Right forelimb (tissue), 1 donor: ENCODE measurements at places on chromosomes 5 and 9.

GRCh38 chr5:116536316-116537083 lies 38.1 kb downstream of the SEMA6A start:
- DNase-seq, result no peak

GRCh38 chr5:91042936-91043255 lies 340.2 kb downstream of the ARRDC3 start:
- DNase-seq, result no peak

- no peak for DNase-seq
Observed at GRCh38 chr5:142133330-142134206, 25.0 kb downstream of the NDFIP1 start.

DNA sequence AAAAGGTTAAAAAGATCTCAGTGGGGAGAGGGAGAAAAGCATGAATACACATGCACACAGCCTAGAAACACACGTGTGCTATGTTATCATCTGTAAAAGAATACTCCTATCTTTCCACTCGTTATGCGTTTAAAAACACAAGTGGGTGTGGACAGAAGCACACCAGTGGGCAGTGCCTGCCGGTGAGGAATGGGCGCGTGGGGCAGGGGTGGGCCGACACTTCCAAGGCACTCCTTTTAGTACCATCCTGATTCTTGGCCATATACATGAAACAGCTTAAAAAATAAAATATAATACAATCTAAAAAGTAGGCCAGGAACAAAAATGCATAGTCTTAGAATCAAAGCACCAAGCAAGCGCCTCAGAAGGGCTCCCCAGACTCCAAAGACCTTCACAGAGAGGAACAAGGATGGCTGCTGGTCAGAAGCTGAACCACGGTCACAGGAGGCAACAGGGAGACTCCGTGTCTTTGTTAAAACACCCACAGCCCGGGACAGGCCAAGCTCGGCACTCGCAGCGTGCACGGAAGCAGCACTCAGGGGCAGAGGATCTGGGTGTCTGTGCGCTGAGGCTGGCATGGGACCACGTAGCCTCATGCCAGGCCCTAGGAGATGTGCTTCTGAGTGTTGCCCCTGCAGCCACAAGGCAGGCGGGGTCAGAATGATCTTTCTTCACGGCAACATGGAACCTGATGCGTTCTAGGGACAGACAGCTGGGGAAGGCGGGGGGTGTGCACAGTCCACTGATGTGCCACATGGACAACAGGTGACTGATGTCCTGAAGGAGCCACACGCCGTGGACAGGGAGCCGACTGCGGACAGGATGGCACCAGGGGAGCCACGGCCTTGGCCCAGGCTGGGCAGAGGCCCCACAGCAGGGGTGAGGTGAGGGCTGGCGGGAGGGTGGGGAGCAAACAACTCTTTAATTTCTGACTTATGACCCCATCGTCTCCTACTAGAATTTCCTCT lies 15.9 kb downstream of the BRD9 start:
- no peak for DNase-seq

GRCh38 chr5:142976861-142977260 lies 206.7 kb downstream of the ARHGAP26 start:
- no peak for DNase-seq

- DNase-seq, result no peak
Observed at GRCh38 chr5:118228489-118228888, 759.9 kb downstream of the DTWD2 start.

DNA sequence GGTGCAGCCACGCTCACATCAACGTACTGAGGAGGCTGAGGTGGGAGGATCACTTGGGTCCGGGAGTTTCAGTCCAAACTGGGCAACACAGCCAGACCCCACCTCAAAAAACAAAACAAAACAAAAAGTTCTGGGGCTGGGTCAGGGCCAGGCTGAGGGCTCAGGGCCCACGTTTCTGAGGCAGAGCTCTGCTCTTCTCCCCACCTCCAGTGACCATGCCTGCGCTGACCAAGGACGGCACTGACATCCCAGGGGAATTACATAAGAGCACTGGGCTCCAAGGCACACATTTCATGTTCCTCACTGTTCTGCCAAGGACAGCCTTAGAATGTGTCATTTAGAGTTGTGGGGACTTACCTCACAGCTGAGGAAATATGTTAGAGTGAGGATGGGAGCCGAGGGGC lies 40.4 kb upstream of the TESK1 start:
- DNase-seq, result no peak

DNA sequence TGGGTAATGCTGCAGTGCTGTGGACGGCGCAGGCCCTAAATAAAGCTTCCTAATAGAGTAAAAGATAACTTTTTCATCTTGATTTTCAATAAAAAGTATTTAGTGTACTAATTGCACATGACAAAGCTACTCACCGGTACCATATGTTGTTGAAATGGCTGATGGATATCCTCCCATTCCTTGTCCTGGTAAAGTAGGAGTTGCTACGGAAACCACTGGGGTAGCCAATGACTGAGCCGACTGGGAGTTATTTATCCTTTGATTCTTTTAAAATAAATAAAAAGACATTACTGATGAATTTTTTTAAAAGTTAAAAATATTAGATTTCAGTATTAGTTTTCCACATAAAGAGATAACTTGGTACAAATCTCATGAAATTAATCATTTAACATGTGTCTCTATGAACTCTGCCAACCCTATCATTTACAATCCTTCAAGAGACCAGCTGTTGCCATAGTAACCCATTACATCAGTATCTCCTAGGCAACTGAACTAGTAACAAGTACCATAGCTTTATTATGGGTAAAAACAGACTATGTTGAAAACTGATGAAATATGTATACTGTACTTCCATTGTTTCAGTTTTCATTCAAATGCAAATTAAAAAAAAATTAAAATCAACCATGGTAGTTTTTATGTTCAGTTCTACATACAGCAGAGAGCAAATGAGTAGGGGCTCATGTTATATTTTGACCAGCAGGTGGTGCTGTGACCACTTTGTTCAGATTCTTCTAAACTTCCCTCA lies 153.7 kb downstream of the MEF2C start:
- peak; percentile 69 for DNase-seq

GRCh38 chr9:109935406-109936087 lies 155.5 kb downstream of the PALM2AKAP2 start:
- no peak for DNase-seq

GRCh38 chr9:21758540-21758939 lies 43.9 kb upstream of the MTAP start:
- no peak for DNase-seq

GRCh38 chr5:119316086-119316485 lies 39.7 kb upstream of the TNFAIP8 start:
- no peak for DNase-seq

DNA sequence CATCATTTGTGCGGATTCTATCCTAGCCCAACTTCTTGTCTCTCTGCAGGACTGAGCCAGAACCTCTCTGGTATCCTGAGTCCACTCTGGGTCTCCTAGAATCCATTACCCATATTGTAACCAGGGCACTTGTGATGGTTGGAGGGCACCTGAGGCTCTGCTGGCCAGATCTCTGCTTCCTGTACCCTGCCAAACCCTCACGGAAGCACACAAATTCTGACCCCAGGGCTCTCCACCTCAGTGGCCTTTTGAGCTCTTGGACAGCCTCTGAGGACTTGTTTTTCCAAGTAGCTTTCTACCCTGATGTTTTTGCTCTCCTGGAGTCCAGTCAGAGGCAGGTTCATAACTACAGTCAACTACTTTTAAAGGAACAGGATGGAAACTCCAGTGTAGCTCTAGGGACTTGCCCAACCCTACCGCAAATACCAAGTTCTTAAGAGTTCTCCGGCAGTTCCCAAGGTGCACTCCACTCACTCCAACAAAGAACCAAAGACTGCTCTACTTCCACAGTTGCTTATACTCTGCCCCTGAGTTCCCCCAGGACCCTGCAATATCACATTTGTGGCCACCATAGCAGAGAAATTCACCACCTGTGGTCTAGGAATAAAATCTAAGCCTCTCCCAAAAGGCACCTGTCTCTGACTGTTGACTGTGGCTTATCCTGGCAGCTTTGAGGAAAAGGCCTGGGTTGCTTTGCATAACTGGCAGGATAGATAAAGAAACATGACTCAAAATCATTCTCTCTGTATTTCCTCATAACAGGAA lies 9.6 kb downstream of the PIP5K1B start:
- no peak for DNase-seq

- no peak for DNase-seq
Observed at GRCh38 chr5:76393035-76393680, 9.9 kb upstream of the IQGAP2 start.
